ENCODE measurements at places on chromosomes 2 and 18.

GRCh38 chr2:8496617-8497016, 185.2 kb upstream of the ID2 start:
- no peak for DNase-seq

DNA sequence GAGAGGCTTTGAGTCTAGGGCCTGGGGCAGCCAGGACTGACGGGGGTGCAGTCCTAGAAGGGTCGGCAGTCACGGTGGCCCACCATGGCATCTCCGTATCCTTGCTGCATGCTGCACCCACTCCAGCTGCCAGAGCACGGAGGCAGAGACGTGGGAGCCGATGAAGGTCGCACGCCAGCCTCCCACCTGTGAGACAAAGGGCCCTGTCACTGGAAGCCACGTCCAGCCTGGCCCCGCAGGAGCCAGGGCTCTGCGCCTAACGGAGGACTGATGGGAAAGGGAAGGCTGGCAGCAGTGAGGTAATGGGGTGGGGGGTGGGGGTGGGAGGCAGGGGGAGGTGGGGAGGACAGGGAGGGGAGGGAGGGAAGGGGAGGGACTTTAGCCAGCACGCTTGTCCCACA, 21.9 kb downstream of the ITM2C start:
- DNase-seq, result no peak

GRCh38 chr18:55876254-55876653, 288.3 kb upstream of the TCF4 start:
- DNase-seq, result no peak

DNA sequence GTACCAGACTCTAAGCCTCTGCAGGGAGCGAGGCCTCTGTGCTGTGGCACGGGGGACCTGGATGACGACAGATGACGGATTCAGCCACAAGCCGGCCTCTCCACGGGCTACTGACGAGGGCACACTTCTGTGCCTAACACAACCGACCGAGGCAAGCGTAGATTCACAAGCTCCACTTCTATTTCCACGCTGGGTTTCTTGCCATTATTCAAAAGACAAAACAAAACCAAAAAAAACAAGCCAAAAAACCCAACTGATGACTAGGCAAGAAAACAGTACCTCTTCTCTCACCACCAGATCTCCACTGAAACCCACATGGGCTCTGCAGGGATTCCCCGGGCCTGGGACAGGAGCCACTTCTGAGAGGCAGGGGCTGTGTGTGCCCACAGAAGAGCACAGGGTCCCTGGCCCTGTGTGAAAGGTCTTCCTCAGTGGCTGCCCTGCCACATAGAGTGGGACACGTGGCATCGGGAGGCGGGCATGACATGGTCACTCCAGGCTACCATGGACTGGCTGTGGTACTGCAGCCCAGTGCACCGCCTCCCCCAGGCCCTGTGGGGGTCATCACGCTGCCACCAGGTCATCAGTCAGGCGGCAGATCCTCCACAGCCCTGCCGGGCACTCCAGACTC, 254.7 kb downstream of the HDAC4 start:
- no peak for DNase-seq

- DNase-seq, result no peak
Observed at GRCh38 chr2:200797242-200797770, 14.4 kb upstream of the BZW1 start.

- DNase-seq, result no peak
Observed at GRCh38 chr18:72161691-72162090, 382.5 kb downstream of the CBLN2 start.

GRCh38 chr2:231680285-231680991, 27.9 kb upstream of the PTMA start:
- DNase-seq, result no peak

DNA sequence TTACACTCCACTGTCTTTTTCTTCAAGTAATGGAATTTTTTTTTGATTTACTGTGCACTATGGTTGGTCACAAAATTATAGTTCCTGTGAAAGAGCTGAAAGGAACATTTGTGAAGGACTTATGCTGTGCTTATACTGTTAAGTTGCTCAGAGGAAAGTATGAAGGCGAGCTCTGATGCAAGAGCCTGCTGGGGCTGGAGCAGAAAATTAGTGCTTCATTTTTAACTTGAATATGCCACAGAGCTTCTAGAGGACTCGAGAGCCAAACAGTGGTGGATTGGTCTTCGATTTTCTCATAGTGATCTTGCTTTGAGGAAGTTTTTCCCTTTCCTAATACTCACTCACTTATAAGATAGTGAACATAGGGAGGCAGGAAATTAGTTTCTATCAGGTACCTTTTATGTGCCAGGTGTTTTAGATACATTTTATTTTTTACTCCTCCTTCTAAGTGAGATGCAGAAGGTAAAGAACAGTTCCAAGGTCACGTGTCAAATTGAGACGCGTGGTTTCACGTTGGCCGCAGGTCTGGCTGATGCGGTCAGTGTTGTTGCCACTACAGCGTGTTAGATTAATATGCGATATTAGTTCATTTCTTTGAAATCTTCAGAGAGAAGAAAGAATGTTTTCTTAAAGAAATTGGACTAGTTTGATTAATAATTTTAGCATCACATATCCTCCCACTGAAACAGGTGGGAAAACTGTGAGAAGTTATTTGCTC, 20.2 kb downstream of the GATA6 start:
- no peak for DNase-seq

GRCh38 chr2:134897932-134898331, 20.7 kb upstream of the CCNT2 start:
- DNase-seq, result no peak

DNA sequence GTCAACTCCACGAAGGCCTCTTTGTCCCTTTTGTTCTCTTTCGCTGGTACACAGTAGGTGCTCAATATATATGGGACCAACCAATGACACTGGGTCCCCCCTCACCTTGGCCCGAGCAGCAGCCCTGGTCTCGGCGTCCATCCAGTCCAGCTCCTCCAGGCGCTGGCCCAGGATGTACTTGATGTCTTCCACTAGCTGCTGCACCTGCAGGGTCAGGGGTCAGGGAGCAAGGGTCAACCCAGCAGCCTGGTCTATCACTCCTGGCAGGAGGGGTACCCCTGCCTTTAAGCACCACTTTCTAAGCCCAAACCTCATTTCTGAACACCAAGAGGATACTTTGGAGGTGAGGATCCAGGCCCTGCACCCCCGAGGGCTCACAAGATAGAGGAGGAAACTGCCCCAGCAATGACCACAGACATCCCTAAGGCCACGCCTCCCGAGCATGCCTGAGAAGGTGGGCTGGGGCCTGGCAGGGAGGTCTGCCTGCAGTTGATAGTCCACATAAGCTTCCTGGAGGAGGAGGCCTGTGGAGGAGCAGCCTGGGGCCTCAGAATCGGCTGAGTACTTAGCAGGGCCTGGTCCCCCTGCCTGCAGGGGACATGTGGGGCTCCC, 4.2 kb downstream of the ECEL1 start:
- DNase-seq, result no peak

- DNase-seq, result no peak
Observed at GRCh38 chr2:7375901-7376300, 458.7 kb downstream of the RNF144A start.

DNA sequence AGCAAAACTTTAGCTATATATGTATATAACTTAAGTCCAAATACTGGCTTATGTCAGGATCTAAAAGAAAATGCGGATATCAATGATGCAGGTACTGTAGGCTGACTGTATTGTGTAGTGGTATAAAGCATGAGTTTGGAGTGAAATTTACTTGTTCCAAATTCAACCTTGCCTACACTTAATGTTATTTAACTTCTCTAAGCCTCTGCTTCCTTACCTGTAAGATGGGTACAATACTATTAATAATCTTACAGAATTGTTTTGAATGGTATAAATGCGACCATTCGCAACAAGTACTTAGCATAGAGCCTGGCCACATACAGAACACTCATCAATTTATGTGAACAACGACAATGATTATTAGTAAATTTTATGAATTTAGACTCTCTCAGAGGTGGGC, 62.4 kb downstream of the SPRED2 start:
- no peak for DNase-seq

- no peak for DNase-seq
Observed at GRCh38 chr18:35143622-35144596, 96.9 kb upstream of the ZNF397 start.

GRCh38 chr2:35409762-35410161, 945.8 kb upstream of the CRIM1 start:
- DNase-seq, result no peak

DNA sequence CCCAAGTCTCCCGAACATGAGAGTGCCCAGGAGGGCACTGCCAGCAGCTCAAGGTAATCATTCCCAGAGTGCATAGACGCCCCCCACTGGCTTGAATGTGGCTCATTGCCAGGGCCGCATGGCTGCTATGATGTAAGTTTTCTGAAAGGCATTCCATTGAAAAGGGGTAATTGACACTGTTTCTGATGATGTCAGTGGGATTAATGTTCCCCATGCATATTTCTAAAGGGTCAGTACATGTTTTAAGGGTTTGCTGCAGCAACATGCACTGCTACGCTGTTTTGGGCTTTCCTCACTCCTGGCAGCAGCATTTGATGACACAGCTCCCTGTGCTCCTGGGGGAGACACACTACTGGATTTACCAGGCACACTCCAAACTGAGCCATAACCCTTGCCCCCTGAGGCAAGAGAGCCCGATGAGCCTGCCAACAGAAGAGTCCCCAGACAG, 36.7 kb downstream of the KIAA2012 start:
- DNase-seq, result no peak

DNA sequence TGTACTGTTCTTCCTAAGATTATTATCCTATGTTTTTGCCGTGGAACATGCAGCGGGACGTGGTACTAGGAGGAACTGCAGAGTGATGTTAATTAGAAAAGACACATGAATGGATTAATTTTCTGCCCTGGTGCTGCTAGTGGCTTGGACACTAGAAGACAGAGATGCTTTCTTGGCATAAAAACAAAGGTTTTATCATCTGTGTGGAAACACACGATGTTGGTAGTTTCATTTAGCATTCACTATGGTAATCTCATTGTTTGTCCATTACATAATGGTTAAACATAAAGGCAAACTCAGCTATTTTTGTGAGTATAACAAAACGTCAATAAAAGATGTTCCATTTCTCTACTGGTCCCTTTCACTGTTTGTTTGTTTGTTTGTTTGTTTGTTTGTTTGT, 22.8 kb downstream of the COL6A3 start:
- no peak for DNase-seq

GRCh38 chr2:80700961-80701360, 396.4 kb upstream of the LRRTM1 start:
- no peak for DNase-seq

- DNase-seq, result no peak
Observed at GRCh38 chr2:145203891-145204290, 684.0 kb upstream of the ZEB2 start.

- DNase-seq, result no peak
Observed at GRCh38 chr2:162609798-162610197, 228.8 kb downstream of the KCNH7 start.

DNA sequence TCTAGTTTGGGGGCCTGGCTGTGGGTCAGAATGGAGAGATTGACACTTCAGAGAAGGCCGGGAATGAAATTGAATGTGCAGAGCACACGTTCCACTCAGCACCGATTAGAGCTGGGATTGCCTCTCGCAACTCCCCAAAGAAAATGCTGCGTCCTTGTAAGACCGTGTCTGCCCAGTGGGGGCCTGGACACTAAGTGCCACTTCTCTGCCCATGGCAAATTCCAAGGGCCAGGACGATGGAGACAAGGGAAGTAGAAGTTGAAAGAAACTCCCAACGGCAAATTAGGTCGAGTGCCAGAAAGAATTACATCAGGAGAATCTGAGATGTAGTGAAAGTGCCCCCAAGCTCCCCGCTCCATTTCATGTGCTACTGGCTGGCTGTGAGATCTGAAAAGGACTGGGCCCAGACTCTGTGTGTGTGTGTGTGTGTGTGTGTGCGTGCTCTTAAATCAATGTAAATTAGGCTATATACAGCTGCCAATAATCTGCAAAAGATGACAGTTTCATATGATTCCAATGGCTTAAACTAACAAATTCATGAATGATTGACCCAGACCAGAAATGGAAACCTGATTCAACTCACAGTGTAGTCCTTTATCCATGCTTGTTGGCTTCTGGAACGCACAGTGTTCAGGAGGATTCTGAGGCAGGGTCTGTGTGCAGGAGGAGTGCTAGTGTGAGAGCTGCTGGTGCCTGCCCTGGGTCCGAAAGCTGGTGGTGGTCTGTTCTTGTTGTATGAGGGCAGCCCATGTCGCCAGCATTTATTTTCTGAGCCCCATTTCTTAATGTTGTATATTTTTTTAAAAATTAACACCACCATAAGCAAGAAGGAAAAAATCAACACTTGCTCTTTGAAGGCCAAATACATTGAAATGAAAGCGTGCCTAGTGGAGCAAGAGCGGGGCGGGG, 234.3 kb downstream of the AGAP1 start:
- no peak for DNase-seq

- no peak for DNase-seq
Observed at GRCh38 chr2:239077260-239077659, 229.4 kb downstream of the TWIST2 start.

GRCh38 chr2:165572151-165572550, 102.7 kb downstream of the CSRNP3 start:
- DNase-seq, result no peak

- no peak for DNase-seq
Observed at GRCh38 chr2:110931648-110932047, 189.1 kb upstream of the BCL2L11 start.

DNA sequence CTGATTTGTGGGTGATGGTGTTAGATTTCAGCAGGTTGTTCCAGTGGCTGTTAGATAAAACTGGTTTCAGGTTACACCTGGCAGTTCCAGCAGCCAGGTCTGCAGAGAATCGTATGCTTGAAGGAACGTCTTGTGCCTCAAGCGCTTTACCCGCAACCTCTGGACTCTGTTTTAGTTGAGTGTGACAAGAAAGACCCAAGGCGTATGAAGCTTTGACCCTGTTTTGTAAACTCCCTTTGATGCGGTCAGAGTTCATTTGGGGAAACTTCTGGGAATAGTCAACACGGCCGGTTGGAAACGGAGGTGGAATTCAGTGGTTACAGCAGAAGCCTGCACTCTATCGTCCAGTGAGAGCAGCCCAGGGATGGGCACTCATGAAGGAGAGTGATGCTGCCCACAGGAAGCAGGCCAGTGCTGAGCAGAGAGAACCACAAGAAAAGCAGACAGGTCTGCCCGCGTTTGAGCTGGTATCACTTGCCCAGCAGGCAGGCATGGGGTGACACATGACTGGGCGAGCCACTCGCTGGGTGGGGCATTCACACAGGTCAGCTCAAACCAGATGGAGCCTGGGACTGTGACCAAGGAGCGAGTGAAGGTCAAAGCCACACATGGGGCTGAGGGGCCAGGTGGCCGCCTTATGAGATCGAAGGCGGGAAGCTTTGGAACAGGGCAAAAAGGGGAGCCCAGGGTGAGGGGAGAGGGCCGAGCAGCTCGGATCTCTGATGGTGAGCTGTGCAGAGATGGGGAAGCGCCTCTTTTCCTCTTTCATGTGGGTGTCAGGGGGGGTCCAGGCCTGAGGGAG, 99.6 kb upstream of the MBOAT2 start:
- DNase-seq, result no peak

- no peak for DNase-seq
Observed at GRCh38 chr2:96514521-96514920, 9.4 kb upstream of the NEURL3 start.

Data from CD14-positive monocyte (primary cell).